Mucosa of descending colon (tissue), 3 donors: ENCODE measurements at places on chromosomes 5 and 9. TPM values are rescaled to one million over a fixed set of nuclear protein-coding genes. Genes with fewer than 3 reads are reported as not detected.

GRCh38 chr9:109379513-109379912 is 58.7 kb upstream of the EPB41L4B start:
- DNase-seq = no peak

GRCh38 chr9:134163371-134164196 is 780 bp downstream of the RNU6ATAC start:
- DNase-seq = peak; percentile 76

- no peak for DNase-seq
These were observed 56.8 kb downstream of the PTPN3 start for GRCh38 chr9:109441296-109441695.

DNA sequence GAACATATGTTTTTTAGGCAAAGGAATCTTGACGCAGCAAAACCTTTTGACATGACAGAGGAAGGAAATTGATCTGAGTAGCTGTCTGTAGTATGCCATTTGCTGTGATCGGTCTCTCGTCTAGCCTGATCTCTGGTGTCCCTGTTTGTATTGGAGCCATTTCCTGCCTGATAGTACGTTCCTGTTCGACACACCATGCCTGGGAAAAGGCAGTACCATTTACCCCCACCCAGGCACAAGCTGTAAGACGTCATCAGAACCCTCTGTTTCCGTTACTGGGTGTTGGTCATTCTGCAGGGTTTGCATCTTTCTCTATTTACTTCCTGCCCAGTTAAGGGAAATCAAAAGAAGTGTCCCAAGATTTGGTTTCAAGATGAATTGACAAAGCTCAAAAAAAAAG is 129.7 kb downstream of the CEMIP2 start:
- DNase-seq = no peak

GRCh38 chr9:34572092-34572491 is 17.4 kb downstream of the CNTFR start:
- DNase-seq = peak; percentile 72

- no peak for DNase-seq
These were observed 19.2 kb upstream of the POMT1 start for GRCh38 chr9:131483319-131484050.

DNA sequence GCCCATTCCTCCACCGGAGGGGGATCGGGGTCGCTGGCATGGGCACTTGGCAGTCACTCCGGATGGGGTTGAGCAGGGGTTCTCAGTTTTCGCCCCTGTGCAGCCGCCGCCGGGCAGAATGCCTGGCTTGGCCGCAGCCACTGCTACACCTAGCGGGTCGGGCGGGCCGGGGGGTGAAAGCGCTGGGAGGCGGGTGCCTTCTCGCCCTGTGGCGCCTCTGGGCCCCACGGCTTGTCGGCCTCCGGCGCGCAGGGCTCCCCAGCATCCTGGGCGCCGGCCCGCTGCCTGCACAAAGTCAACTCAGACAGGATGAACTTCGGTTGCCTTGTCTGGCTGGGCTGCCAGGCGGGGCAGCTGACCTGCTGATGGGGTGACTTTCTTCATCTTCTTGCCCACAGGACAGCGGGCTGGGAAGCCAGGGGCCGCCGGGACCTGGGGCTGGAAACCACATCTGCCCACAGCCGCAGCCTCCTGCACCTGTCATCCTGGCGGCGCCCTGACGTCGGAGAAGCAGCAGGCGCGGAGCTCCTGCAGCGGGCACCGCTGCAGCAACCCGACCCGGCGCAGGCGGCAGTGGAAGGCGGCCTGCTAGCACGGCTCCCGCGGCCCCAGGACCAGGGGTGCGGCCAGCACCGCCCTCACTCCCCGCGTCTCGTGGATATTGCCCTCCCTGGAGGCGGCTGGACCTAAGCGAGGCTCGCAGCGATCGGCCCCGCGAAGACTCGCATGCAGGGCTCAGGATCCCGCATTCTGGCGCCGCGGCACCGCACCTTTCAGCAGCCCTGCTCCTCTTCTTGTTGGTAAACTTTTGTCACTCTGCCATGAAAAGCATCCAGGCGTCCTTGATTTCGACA is 1.3 kb upstream of the ANKRD18A start:
- DNase-seq = peak; percentile 60

- DNase-seq = no peak
These were observed 65.0 kb downstream of the ST8SIA4 start for GRCh38 chr5:100838048-100838473.

DNA sequence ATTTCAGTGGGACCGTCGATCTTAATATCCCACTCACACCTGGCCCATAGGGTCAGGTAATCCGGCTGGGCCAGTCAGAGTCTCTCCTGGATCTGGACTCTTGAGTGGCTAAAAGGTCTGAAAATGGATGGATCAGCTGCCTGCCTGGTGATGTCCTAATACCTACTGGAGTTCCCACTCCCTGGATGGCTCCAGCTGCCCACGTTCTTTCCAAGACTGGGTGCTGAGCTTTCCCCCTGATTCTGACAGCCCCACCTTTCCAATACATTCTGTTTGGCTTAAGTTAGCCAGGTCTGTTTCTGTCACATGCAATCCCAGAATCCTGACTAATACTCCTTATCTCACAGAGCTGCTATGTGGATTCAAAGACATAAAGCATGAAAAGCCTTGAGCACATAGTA is 10.2 kb downstream of the SH3PXD2B start:
- no peak for DNase-seq

GRCh38 chr5:80035839-80036238 is 691 bp downstream of the THBS4 start:
- no peak for DNase-seq

DNA sequence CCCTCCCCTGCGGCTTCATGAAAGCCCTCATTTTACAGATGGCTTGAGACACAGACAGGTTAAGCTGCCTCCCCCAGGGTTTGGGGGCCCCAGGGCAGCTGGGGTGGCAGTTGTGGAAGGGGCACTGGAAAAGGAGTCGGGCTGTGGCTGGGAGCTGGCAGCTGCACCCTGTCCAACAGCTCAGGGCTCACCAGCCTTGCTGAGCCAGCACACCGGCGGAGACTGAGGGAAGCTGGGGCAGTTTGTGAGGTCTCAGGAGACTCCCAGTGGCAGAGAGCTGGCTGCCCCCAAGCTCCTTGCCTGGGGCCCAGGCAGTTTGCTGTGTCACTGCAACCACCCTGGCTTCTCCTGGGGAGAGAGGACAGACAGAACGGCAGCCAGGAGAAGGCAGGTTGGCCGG is 34.8 kb upstream of the RAPGEF1 start:
- DNase-seq = no peak

DNA sequence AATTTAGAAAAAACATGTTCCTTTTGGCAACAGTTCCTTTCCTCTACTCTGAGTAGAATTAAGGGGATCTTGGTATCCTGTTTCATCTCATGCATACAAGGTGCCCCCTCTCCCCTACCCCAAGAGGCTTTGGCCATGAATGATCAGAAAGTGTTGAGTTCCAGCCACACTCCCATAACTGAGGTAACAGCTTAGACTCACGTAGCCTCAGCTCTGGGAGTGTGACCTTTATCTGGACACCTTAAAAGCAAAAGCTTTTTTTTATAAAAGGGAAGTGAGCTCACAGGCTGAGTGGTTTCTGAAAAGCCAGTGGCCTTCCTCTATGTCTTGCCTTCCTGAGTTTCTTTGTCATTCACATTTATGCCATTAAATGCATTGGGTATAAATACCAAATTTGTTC is 900 bp upstream of the HAVCR2 start:
- DNase-seq = no peak

GRCh38 chr5:73222173-73222572 is 49.2 kb downstream of the TMEM174 start:
- no peak for DNase-seq

DNA sequence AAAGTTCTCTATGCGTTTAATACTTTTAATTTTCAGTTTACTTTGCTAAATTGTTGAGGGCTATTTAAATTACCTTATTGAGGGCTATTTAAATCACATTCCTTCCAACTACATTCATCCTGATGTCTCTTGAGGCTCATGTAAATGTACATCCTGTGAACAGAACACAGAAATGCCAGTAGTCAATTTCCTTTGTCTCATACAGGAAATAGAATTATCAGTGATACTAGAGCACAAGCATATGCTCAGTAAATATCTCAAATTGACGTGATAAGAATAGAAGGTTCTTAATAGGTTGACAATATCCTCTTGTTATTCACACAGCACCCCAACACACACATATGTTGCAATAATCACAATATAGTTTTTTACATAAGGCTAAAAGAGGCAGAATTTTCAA is 449.0 kb downstream of the CYLC2 start:
- DNase-seq = no peak

- DNase-seq = no peak
These were observed 214.3 kb upstream of the GRIA1 start for GRCh38 chr5:153276151-153276550.

GRCh38 chr9:127679506-127679905 is 27.3 kb upstream of the CFAP157 start:
- DNase-seq = no peak

DCAF12 gene
- total RNA-seq = 43.0 TPM

HAVCR2 gene
- 5.1 TPM for total RNA-seq

NDFIP1 gene
- 45.7 TPM for total RNA-seq

LECT2 gene
- not detected for total RNA-seq

POLE3 gene
- 22.2 TPM for total RNA-seq

CRHBP gene
- not detected for total RNA-seq

HARS2 gene
- total RNA-seq = 39.6 TPM

SOX30 gene
- 0.29 TPM for total RNA-seq

BNC2 gene
- total RNA-seq = 192 TPM

SPIN1 gene
- 51.5 TPM for total RNA-seq

C1QTNF3 gene
- total RNA-seq = 6.1 TPM

TRAF1 gene
- 2.9 TPM for total RNA-seq

CTNNAL1 gene
- 15.6 TPM for total RNA-seq
